BJ (cell line): ENCODE measurements at places on chromosomes 3 and 15. TPM values are rescaled to one million over a fixed set of nuclear protein-coding genes. Genes with fewer than 3 reads are reported as not detected.

The CAMK2N2 gene
- polyA plus RNA-seq = 0.17 and 0.28 TPM in 2 replicates

The PRTG gene
- 0.94 and 1.1 TPM in 2 replicates for polyA plus RNA-seq

DNA sequence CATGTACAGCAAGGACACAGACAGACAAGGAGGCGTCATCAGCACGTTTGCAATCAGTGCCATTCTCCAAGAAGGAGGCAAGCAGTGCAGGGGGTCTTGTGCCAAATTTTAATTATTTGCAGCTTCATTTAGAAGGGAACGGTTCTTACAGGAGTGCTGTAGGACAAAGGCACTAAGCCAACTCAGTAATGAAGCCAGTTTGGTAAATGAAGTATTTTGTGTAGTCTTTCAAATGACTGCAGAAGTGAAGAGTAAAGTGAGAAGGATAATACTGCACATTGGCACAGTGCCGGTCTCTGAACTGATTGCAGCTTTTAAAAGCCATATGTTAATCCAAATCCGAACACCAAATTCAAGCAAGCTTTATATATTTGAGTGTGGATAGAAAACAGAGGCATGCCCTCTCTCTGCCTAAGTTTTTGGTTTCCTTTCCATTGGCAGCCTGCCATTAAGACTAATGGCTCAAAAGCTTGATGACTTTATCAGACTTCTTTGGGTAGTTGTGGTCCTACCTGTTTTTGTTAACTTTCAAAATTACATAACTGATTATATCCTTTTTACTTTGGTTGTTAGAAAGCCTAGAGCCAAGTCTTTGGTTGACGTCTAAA is 101.3 kb downstream of the SENP2 start:
- DNase-seq = no peak

- DNase-seq = no peak
Observed at GRCh38 chr15:95300958-95301357, 1029.5 kb upstream of the NR2F2 start.

DNA sequence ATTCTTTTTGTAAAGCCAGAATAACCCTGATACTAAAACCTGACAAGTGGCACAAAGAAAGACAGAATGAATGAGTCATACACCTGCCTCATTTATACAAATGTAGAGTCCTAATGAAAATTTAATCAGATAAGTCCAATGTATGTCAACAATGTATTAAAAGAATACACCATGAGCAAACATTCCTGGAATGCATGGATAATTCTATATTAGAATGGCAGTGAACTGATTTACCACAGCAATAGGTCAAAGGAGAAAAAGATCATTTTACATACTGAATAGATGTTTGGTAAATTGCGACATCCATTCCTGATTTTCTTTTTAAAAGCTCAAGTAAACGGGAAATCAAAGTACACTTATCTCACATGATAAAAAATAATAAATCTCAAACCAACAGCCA is 11.2 kb upstream of the LOXL1 start:
- no peak for DNase-seq

GRCh38 chr3:194837457-194838127 is 151.9 kb downstream of the FAM43A start:
- DNase-seq = no peak

- no peak for DNase-seq
Observed at GRCh38 chr3:61541694-61542093, 19.7 kb upstream of the PTPRG start.
